Posterior vena cava (tissue), 2 donors: ENCODE measurements at places on chromosomes 11 and 22. TPM values are rescaled to one million over a fixed set of nuclear protein-coding genes. Genes with fewer than 3 reads are reported as not detected.
A peak's percentile ranks its signal among the peaks of the same experiment; 100 is the strongest.

DNA sequence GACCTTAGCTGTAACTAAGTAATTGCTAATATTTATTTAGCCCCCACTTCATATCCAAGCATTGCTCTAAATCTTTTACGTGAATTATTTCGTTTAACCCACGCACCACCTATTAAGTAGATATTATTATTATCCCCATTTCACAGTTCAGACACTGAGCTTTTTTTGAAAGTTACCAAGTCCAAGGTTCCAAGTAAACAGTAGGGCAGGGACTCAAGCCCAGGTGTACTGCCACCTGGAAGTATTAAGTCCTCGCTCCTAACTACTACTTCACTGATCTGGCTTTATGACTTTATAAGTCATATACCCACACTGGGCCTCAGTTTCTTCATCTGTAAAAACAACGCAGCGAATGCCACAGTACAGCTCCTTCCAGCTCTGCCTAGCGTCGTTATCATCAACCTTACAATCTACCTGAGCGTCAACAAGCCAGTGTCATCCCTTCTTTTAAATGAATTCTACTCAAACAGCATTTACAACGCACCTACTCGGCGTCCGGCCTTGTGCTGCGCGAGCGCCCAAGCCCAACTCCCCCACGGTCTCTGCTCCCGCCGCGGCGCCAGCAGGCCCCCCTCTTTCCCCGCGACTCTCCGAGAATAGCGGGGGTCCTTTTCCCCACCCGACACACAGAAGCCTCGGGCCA, 624 bp downstream of the TMEM41B start:
- DNase-seq = no peak

GRCh38 chr11:66277471-66278362, at the start of gene CNIH2:
Gene CNIH2, plus strand, starts transcription at chr11:66278175. Its CDS starts 282 bp downstream, at chr11:66278457.
- DNase-seq = no peak

DNA sequence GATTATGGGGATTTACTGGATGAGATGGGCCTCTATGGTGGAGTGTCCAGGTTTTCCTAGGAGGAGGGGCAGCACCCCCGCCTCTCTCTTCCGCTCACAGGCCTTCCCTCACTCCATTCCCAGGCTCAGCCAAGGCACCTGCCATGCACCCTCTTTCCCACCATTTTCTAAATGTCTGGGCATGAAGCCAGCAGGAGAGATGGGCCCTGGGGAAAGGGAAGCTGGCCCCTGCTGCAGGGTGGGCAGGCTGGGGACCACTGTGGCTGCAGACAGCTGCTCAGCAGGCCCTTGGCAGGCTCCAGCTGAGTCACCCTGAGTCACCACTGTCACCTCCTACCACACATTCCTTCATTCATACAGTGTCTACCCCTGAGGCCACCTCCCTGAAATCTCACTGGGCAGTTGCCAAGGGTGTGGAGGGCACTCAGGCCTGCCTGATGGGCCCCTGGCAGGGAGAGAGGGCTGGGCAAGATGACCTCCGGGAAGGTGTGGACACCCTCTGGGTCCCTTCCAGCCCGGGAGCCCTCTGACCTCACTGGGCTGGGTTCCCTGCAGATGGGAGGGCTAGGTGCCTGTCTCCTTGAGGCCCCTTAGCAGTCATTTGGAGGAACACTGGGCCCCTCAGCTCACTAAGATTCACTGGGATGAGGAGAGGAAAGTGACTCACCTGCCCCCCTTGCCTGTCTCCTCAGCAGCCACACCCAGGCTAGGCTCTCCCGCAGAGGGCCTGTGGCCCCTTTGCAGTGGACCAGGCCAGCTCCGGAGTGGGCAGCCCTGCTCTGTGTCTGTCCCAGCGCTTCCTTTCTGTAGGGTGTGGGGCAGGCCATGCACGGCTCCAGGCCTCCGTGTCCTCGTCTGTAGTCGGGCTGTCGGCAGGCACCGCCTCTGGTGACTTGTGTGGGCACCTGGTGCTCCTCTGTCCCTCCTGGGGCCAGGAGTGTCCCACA, 7.8 kb downstream of the MYEOV start:
- no peak for DNase-seq

DNA sequence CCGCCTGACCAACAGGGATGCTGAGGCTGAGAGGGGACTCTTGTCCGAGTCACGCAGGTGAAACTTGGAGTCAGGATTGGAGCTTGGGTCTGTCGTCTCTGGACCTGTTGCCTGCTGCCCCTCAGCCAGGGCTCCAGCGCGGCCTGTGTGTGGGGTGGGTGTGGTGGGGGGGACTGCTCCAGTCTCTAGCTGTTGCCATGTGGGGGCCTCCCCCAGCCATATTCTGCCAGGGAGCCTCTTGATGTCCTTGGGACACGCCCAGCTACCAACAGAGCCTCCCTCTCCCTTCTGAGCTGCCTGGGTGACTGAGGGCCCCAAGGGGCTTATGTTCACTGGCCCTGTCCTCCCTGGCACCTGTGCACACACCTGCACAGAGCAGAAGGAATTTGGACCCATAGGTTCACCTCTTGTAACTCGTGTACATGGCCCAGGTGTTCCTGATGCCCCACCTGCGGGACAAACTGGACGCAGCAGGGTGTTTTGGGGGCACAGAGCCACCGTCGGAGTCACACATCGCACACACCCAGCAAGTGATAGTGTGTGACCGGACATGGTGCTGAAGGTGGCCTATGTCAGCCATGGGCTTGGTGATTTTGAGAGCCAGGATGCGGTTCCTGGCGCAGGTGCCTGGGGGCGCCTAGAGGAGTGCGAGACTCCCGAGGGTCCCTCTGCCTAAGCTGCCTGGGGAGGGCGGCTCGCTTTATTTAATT, 252.3 kb downstream of the TBC1D22A start:
- peak; percentile 58 for DNase-seq

DNA sequence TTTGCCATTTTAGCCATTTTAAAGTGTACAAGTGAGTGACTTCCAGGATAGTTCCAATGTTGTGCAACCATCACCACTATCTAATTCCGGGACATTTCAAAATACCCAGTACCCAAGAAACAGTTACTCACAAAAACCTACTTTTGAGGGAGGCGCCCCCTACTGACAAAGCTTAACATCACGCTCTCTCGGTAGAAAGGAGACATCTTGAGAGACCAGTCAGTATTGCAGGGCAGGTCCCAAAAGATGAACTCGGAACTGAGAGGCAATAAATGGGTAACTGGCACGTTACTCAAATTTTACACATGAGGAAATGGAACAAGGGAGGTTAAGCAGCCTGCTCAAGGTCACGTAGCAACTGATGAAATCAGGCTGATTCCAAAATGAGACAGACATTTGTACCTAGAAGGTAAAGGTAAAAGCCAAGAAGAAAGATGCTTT, 50.0 kb upstream of the POU2AF1 start:
- no peak for DNase-seq

GRCh38 chr11:94171693-94172440, 43.2 kb downstream of the PANX1 start:
- no peak for DNase-seq

- no peak for DNase-seq
Measured at GRCh38 chr11:113705871-113706655, at the start of gene TMPRSS5. Gene TMPRSS5, minus strand, starts transcription at chr11:113706308. Its CDS starts 84 bp downstream, at chr11:113706224.

- no peak for DNase-seq
Measured at GRCh38 chr11:12410006-12410728, 32.8 kb downstream of the PARVA start.

- DNase-seq = no peak
Measured at GRCh38 chr11:85171648-85172257, 455.4 kb downstream of the DLG2 start.

DNA sequence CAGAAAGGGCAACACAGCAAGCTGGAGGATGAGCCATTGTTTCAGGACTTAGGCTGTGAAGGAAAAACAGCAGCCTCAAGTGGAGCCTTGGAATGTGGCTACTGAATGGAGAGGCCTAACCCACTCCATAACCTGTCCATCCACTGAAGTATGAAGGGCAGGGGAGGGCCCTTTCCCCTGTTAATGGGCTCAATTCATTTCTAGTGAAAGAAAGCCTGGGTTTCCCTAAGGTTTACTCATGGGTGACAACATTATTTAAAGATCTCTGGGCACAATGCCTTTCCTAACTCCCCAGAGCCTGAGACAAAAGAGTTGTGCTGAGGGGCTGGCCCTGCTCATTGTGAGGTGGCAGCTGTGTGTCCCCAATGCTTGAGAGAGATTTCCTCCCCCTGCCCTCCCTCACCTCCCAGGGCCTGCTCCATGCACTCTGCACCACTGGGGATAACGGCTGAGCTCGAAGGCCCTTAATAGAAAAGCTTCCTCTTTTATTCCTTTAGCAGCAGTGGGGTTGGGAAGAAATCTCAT, 83.8 kb downstream of the ME3 start:
- DNase-seq = no peak

GRCh38 chr11:73869332-73869949, 7.2 kb downstream of the COA4 start:
- DNase-seq = no peak

DNA sequence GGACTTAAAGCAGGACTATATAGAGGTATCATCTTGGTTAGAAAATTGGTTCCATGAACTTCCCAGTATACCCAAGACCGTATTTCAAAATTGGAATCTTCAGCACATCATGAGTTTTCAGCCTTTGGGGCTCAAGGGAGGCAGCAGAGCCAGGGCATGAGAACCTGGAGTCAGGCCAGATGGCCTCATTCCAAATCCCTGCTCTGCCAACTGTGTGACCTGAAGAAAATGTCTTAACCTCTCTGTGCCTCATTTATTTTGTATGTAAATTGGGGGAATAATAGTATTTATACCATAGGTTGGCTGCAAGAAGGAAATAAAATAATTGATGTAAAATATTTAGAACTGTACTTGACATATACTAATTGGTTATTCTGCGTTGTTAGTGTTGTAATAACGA, 987.6 kb downstream of the TBC1D22A start:
- DNase-seq = no peak

GRCh38 chr22:35424081-35424480, 24.1 kb downstream of the MCM5 start:
- no peak for DNase-seq

DNA sequence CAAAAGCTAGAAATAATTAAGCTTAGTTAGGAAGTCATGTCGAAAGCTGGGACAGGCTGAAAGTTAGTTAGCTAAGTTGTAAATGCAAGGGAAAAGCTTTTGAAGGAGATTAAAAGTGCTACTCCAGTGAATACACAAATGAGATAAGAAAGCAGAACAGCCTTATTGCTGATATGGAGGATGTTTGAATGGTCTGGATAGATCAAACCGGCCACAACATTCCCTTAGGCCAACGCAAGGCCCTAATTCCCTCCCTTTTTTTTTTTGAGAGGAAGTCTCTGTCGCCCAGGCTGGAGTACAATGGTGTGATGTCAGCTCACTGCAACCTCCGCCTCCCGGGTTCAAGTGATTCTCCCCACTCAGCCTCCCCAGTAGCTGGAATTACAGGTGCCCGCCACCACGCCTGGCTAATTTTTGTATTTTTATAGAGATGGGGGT, 23.3 kb upstream of the WEE1 start:
- DNase-seq = no peak

GRCh38 chr11:112735470-112735869, 225.8 kb upstream of the NCAM1 start:
- DNase-seq = no peak

DNA sequence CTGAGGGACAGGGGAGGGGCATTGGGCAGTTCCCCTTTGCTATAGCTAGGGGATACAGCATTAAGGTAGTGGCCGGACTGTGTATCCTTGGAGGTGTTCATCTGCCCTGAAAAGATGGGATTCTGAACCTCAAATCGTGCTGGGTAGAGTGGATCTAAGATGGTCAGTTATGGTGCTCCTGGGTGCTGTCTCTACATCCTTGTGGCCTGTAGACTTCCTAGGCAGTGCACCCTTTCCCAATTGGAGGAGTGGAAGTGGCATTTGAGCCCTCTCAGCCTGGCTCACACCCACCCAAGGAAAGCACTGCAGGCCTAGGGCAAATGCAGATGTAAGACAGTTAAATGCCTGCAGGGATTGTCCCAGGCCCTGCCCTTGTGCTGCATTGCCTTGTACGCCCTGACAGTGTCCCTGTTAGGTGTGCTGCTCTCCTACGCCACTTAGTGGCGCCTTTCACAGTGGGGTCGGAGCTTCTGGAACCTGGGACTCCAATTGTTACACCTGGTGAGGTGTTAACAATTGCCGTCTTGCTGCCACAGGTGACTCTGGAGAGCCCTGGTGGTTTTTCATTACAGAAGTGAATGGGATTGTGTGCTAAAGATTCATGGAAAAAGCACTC, 35.0 kb downstream of the PPFIBP2 start:
- DNase-seq = no peak

GRCh38 chr11:73284106-73284505, 12.0 kb downstream of the P2RY6 start:
- peak; percentile 25 for DNase-seq

GRCh38 chr22:50171319-50171964, 911 bp downstream of the PANX2 start:
- DNase-seq = peak; percentile 81

DNA sequence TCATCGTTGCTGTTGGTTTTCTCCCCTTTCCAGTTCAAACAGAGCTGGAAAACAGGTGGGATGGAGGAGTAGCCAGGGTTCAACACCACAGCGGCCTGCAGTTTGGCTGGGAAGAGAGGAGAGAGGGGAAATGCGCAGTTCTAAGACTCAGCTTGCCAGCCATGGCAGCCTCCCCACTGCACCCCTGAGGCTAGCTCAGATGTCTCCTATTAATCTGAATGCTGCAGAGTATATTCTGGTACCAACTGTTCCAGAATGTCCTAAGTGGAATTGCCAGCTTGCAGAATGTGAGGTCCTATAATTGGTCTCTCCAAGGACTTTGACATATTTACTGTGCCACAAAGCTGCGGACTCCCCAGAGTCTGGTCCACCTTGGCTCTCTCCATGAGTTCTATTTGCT, 32.0 kb downstream of the NEFH start:
- DNase-seq = no peak

- DNase-seq = no peak
Measured at GRCh38 chr22:37641561-37641949, 2.1 kb downstream of the SH3BP1 start.

DNA sequence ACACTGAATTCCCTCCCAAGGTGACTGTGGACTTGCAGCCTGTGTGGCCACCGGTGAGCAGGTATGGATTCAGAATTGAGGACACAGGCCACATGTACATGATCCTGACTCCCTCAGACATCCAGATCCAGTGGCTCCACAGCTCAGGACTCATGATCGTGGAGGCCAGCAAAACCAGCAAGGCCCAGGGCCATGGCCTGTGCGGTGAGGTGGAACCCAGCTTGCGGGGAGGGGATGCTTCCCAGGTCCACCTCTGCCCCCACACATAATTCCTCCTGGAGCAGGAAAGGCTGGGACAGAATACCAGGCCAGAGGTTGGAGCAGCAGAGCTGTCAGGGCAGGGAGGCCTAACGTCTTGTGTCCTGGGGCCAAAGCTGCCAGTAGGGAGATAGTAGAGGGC, 82.1 kb downstream of the OTOG start:
- no peak for DNase-seq

The FXYD2 gene
- 3.6 TPM for total RNA-seq

The FGF19 gene
- not detected for total RNA-seq

The GGT5 gene
- 65.8 TPM for total RNA-seq

The SF3B2 gene
- total RNA-seq = 140 TPM

The OR5A1 gene
- not detected for total RNA-seq

The OR2AT4 gene
- total RNA-seq = not detected

The BRSK2 gene
- total RNA-seq = 0.81 TPM

The MS4A10 gene
- not detected for total RNA-seq

The GSTT2B gene
- 13.1 TPM for total RNA-seq
